ENCODE measurements at places on chromosomes 13 and 19.

DNA sequence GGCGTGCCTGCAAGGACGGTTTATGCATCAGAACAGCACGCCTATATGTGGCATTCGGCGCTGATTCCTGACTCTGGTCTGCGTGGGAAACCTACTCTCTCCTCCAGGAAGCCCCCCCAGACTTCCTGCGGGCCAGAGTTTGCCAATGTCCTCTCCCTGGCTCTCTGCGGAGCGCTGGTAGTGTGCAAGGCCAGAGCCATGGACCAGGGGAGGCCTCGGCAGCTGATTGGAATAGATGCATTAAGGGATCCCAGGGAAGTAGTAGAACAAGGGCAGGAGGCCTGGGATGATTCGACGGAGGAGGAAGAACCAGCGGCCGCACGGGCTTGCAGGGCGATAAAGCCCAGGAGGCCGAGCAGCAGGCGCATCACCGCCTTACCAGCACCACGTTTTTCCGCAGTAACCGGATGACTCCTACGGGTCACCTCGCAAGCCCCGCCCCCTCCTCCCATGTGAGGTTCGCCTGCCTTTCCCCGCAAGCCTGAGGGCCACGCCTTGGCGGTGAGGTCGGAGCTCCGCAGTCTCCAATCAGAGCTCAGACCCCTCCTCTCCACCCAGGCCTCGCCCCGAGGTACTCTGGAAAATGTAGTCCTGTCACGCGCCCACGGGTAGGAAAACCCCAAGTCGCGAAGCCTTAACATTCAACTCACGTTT, 5.0 kb downstream of the CLEC11A start:
- DNase-seq: no peak

DNA sequence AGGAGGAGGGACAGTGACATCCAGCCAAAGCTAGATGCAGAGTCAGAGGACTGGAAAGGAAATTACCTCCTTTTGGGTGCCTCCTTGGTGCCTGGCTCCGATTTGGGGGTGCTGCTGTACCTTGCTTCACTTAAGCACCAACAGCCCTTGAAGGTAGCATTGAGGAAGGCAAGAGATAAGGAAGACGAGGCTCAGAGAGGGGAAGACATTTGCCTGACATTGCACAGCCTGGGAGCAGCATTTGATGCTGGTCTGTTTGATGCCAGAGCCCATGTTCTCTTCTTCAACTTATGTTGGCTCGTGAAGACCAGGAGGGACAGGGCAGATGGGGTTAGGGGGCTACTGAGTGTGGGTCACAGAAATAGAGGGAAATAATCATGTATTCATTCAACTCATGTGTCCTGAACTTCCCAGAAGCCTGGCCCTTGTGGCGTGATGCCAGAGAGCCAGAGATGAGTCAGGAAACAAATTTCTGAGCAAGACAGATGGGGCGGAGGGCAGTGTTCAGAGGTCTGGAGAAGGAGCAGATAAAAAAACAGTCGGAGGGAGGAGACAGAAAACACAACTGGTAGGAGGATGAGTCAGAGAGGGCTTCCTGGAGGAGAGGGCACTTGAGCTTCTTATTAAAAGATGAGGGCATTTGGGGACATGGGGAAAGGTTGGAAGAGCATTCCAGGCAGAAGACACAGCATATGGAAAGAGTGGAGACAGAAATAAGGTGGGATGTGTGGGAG, 3.0 kb upstream of the C19orf81 start:
- no peak for DNase-seq

GRCh38 chr19:55857974-55858373, 21.6 kb downstream of the NLRP4 start:
- DNase-seq: no peak

DNA sequence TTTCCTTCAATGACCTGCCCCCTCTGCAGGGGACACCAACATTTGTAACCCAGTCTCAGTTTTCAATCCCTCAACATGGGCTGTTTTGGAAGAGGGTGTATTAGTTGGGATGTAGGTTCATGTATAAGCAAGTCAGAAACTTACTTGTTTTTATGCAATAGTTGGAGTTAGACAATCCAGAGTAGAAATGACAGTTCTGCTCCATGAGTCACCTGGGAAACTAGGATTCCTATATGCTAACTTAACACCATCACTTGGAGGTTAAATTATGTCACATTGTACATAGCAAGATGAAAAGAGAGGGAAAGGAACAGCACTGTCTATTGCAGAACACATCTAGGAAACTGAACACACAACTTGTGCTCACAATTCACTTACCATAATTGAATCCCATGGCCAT, 436.4 kb downstream of the RFC3 start:
- DNase-seq: no peak

- DNase-seq: no peak
These were observed 126.9 kb upstream of the SLC7A1 start for GRCh38 chr13:29722415-29722814.

GRCh38 chr13:73810647-73811046, 323.6 kb downstream of the KLF12 start:
- DNase-seq: no peak

GRCh38 chr19:45420871-45421270, 2.8 kb downstream of the ERCC1 start:
- no peak for DNase-seq

GRCh38 chr19:19262190-19263057, 10.7 kb downstream of the TM6SF2 start:
- no peak for DNase-seq

GRCh38 chr13:85170372-85170771, 628.8 kb downstream of the SLITRK6 start:
- DNase-seq: no peak

GRCh38 chr19:40598918-40599307, 2.3 kb upstream of the LTBP4 start:
- no peak for DNase-seq

- DNase-seq: no peak
These were observed 7.5 kb downstream of the IRF3 start for GRCh38 chr19:49658139-49658517.

DNA sequence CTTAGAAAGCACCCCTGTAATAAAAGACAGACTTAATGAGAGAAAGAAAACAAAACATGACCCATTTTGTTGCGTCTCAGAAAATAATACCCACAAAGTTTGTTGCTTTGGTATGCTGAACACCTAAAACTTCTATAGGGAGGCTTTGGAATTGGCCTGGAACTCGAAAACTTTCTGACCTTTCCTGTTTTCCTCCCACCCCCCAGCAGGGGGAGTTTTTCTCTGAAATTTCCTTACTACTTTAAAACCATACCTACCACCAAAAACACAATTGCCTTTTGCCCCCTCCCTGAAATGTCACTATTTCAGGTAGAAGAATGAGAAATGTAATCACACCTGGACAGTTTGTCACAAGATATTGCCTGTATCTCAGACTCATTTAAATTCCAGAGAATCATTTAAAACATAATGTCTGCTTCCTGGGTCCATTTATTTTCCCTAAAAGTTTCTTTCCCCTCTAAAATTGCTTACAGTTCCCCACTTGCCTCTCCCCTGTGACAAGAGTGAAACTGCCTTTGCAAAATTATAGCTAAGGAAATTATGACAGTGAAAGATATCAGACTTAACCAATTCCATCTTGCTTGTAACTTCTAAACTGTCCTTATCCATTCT, 2700.2 kb downstream of the PCDH9 start:
- DNase-seq: no peak

DNA sequence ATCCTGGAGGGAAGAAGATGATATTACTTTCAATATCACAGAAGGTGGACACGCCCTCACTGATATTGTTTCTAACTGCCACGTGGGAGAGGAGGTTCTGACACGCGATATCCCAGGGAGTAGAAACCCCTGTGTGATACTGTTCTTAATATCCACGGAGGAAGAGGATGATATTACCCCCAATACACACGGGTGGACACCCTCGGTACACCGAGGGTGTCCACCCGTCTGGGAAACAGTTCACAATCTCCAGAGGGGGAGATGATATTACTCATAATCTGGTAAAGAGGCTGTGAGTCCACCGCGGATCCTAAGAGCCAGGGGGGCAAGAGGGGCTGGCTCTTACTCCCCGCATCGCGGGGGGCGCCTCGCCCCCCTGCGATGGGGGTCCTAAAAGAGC, 29.7 kb upstream of the RGCC start:
- no peak for DNase-seq

- no peak for DNase-seq
These were observed 2.4 kb downstream of the KLF16 start for GRCh38 chr19:1860821-1861598.

DNA sequence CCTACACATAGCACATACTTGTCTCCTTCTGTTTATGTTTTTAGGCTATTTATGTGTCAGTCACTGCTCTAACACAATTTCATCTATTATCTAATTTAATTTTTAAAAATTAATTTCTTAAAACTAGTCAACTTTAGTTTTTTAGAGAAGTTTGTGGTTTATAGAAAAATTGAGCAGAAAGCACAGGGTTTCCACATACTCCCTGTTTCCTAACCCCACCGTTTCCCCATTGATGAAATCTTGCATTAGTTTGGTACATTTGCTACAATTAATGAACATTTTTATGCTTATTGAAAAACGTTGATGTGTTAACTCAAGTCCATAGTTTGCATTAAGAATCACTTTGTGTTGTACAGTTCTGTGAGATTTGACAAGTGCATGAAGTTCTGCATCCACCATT, 53.5 kb downstream of the TNFSF13B start:
- DNase-seq: no peak

GRCh38 chr13:111626371-111627305, 306.2 kb downstream of the TEX29 start:
- no peak for DNase-seq

- DNase-seq: no peak
These were observed 793 bp upstream of the SBK2 start for GRCh38 chr19:55537741-55538111.

DNA sequence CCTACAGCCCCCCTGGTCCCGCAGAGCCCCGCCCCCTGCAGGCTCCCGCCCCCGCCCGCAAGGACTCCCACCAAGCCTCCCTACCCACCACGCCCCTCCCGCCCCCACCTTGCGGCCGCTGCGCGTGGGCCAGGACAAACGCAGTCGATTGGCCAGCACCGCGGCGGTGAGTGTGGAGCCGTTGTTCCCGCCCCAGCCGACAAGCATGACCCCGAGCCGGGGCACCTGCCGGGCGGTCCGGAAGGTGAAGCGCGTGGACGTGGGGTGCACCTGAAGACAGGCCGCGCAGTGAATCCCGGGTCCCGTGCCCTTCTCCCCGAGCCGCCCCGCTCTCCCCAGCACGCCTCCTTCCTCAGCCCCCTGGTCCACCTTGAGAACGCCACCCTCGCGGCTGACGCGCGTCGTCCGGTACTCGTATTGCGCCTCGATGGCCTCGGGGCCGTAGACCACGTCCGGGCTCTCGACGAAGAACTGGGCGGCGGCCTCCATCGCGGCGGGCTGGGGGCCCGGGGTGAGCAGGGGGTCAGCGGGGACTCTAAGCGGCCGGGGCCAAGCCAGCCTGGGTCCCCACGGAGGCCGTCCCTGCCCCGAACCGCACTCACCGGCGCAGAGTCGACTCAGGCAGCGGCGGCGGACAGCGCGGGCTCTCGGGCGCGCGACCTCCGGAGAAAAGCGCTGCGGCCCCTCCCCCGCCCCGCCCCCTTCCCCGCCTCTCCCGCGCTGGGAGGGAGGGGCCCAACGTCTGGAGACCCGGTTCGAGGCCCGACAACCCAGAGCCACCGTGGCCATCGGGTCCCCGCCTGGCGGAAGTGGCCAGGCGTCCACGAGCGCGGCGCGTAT, at the start of gene ISYNA1:
ISYNA1 (minus strand) TSS at position 643 of the 840 bp plus-strand sequence; CDS start at position 489, 154 bp downstream.
- peak; percentile 58 for DNase-seq

DNA sequence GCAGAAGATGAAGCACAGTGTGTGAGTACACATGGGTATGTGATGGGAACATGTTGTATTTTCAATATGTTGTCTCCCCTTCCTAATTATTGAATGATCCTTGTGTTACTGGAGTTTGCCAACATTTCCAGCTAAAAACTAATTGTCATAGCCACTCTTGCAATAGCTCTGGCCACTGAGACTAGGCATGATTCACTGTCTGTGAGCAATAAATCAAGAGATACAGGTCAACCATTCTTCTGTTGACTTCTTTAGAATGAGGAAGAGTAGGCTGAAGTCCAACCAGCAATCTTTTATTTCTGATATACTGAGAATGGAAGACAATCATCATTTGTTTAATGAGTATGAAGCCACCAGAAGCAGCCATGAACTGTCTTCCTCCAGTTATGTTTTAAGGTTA, 413.9 kb downstream of the SLITRK5 start:
- DNase-seq: no peak

GRCh38 chr13:40697711-40698110, 31.3 kb upstream of the FOXO1 start:
- no peak for DNase-seq

DNA sequence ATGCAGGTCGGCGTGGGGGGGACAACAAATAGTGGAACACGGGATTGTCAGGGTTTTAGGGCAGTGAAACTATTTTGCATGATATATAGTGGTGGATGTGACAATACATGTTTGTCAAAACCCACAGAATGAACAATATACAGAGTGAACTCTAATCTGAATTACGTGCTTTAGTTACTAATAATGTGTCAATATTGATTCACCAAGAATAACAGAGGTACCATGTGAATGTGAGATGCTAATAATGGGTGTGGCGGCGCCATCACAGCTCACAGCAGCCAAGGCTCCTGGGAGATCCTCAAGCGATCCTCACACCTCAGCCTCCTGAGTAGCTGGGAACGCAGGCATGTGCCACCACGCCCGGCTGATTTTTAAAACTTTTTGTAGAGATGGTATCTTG, 12.9 kb downstream of the ELAVL1 start:
- DNase-seq: no peak

GRCh38 chr19:1799695-1800342, 12.3 kb downstream of the ATP8B3 start:
- no peak for DNase-seq

DNA sequence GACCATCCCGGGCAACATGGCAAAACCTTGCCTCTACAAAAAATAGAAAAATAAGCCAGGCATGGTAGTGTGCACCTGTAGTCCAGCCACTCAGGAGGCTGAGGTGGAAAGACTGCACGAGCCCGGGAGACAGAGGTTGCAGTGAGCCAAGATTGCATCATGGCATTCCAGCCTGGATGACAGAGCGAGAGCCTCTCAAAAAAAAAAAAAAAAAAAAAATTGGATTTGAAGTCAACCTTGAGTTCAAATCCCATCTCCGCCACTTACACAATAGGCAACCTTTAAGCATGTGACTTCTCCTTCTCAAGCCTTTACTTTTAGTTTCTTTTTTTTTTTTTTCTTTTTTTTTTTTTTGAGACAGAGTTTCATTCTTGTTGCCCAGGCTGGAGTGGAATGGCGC, 12.0 kb downstream of the KASH5 start:
- no peak for DNase-seq

- DNase-seq: no peak
These were observed 96.0 kb downstream of the CDADC1 start for GRCh38 chr13:49343731-49344130.

GRCh38 chr19:11881151-11881800, 6.3 kb upstream of the ZNF69 start:
- DNase-seq: no peak

DNA sequence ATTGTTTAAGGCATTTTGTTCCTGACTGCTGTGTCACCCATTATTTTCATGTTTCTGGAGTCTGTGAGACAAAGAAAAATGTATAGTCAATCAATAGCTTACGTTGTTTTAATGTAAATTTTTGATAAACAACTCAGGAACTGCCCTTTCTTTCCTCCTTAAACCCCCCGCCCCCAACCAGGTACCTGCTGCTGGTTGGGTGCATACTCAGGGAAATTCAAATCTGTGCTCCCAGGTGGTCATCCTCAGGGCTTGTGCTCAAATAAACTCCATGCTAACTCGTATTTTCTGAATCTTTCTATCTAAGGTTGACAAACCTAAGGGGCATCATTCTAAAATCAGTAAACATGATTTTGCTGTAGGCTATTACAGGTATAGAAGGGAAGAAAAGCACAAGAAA, 4.1 kb upstream of the CDC16 start:
- no peak for DNase-seq
